ENCODE measurements at places on chromosomes 1 and 21.

DNA sequence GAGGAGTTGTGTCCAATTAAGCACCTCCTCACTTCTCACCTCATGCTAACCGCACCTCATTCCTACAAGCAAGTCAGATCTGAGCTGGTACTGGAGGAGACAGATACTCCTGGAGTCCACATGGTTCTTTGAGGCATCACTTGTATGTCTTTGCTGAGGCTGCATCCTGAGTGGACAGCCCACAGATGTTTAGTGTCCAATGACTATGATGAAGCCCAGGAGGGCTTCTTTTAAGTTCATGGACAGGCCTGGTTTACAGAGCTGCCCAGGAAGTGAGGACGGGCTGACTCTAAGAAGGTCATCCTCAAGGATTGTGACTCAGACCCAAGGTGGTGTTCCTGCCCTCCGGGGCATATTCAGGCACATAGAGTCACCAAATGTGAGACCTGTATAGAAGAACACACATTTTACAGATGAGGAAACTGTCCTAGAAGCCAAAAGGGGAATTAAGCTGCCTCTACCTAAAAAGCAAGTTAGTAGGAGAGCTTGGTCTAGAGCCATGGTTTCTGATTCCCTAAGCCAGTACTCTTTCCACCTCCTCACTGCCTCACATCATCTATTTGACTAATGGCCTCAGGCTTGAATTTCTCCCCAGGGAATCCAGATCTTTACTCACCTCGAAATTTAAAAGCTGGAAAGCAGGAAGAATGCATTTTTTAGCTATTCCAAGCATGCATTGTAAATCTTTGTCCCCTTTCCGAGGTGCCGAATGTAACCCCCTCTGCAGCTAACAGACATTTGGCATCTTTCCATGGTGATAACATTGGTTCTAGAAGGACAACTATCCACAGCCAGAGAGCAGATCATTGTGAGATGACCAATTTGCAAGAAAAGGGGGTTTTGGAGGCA is 228.1 kb downstream of the OMA1 start:
- DNase-seq, result no peak

DNA sequence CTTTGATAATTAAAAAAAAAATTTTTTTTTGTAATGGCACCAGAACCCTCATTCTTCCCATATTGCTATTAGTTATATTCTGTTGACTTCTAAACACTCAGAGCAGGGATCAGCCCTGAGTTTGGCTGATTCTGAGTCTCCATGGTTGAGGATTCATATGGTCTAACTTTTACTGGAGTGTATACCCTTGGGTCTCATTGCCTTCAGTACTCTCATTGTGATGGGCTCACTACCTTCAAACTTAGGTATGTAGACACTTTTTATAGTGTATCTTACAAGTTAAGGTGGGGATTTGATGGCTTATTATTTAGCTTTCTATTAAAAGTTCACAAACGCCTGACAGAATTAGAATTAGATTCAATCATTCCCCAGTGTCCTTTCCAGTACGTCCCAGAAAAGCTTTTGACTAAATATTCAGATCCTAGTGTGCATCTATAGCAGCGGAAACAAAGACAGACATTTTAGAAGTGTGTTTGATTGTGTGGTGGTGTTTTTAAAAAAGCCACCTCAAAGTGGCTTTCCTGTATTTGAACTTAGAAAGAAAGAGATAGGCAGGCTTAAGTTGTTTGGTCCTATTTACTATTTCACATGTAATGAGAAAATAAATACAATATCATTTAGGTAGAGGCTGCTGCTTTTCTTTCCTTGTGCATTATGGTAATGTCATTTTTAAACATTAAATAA is 1.4 kb downstream of the MACF1 start:
- no peak for DNase-seq

GRCh38 chr1:37240897-37241296 is 206.6 kb upstream of the GRIK3 start:
- DNase-seq, result no peak

GRCh38 chr1:5001466-5001865 is 347.1 kb downstream of the AJAP1 start:
- no peak for DNase-seq
